ENCODE measurements at places on chromosomes 3 and 15. TPM values are rescaled to one million over a fixed set of nuclear protein-coding genes. Genes with fewer than 3 reads are reported as not detected.
A peak's percentile ranks its signal among the peaks of the same experiment; 100 is the strongest.

The SYNPR gene
- total RNA-seq = not detected

The DUOXA2 gene
- not detected for total RNA-seq

The PLA2G4D gene
- 1.4 TPM for total RNA-seq

The COL6A5 gene
- not detected for total RNA-seq

The CDC25A gene
- total RNA-seq = 10.5 TPM

GRCh38 chr15:50939911-50940310 lies 31.4 kb downstream of the AP4E1 start:
- no peak for DNase-seq

DNA sequence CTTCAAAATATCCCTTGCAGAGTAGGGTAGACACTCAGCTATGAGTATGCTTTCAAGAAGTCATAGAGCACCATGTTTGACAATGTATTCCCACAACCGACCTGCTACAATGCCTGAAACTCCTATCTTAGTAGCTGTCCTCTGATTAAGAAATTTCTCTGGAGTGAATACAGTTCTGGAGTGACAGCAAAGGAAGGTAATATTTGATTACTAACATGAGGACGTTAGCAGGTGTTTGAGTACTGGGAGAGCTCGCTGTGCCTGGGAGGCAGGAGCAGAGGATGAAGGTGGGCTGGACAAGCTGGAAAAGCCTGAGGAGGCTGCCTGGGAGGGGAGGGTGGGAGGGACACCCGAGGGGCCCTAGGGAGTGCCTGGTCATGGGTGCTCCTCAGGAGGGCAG lies 42.9 kb downstream of the PARP15 start:
- DNase-seq = no peak

DNA sequence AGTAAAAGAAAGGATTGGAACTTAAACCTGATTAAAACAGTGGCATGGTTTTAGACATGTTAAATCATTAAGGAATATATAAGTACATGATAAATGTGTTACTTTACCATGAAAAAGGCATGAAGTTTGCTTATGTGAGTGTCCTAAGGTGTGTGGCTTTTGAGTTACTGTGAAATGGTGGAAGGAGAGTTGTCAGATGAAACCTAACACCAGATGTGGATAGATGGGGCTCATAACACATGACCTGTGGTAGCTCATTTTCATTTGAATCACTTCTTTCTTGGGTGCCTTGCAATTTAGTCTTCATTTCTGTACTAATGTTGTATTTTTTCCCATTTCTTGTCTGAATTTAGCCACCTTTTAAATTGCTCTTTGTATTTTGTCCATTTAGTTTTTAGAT lies 13.0 kb downstream of the MEF2A start:
- no peak for DNase-seq

DNA sequence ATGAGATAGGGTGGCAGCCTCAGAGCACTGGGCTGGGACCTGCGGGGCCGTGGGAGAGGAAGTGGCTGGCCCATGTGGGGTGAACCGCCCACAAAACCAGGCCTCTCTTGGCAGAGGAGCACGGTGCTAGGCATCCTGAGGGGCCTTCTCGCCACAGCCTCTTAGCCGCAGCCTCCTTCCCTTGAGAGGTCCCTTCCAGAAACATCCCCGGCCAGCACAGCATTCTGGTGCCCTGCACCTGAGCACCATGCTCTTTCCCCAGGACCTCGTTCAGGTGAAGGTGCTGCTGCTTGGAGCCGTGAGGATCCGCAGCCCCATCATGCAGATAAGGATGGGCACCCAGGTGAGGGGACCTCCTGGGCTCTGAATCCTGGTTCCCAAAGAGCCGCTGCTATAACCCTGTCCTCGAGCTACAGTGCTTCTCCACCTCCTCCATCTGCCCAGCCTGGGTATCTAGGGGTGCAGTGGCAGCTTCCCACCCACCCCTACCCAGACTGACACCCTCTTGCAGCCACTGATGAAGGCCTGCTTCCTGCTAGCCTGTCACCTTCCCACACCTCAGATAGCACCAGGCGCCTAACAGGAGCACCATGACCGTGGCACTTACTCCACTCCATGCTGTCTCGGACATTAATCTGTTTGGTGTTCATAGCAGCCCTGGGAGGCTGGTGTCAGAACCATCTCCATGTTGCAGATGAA lies 11.2 kb upstream of the TXNRD3 start:
- no peak for DNase-seq

GRCh38 chr3:118180853-118181252 lies 853.8 kb downstream of the IGSF11 start:
- DNase-seq = no peak

DNA sequence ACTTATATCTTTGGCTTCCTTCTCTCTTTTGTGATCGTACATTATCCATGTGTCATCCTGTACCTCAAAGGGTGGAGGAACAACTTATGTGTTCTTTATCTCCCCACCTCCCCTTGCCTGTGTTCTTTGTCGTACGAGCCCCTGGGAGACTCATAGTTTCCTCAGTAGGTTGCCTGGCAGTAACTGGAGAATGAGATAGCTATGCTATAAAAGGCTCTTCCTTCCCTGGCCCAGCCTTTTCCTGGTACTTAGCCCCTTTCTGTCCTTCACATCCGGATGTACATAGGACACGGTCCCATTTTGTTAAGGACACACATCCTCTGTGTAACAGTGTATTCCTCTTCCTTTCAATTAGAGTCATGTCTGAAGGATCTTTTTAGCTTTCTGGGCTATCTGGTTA lies 32.1 kb downstream of the PLCL2 start:
- no peak for DNase-seq

- DNase-seq = no peak
These were observed 154.7 kb downstream of the CHSY1 start for GRCh38 chr15:101097111-101097510.

DNA sequence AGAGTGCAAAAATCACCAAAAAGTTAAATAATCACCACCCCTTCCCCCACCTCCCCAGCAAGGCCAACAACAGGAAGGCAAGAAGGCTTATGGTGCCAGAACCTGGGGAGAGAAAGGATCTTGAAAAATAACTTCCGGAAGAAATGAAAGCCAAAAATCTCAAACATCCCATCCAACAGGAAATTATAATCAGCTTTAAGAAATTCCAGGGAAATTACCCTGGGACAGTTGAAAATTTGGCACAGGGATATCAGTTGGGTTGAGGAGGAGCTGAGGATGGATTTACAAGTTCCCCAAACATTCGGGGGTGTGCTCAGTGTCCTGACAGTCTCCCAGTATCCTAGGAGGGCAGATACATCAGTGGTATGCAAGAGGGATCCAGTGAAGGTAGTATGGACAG lies 82.7 kb downstream of the POLR2M start:
- no peak for DNase-seq

DNA sequence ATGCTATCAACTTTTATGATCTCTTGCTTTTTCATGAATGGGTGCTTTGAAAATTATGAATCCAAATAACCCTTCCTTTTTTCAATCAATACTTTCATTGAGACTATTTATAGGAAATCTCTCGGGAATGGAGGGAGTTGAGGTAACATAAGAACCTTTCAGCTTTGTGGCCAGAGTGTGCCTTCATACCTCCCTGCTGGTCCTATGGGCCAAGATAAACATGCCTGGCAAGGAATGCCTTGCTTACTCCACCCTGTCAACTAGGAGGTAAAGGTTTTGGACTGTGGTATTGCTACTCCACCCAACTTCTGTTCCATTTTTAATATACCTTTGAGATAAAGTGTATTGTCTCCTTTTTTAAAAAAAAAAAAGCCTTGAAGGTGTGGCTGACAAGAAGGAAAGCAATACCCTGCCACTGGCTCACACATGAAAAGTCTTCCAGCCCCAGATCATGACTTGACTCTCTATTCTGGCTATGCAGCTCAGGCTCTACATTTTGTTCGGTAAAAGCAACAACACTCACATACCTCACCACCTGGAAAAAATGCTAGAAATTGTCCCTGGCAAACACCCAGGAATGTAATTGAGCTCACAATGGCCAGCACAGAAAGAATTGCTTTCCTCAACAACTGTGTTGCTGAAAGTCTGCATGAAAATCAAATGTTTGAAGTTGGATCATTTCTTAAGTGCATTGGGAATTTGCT lies 35.8 kb downstream of the COL8A1 start:
- peak; percentile 64 for DNase-seq

DNA sequence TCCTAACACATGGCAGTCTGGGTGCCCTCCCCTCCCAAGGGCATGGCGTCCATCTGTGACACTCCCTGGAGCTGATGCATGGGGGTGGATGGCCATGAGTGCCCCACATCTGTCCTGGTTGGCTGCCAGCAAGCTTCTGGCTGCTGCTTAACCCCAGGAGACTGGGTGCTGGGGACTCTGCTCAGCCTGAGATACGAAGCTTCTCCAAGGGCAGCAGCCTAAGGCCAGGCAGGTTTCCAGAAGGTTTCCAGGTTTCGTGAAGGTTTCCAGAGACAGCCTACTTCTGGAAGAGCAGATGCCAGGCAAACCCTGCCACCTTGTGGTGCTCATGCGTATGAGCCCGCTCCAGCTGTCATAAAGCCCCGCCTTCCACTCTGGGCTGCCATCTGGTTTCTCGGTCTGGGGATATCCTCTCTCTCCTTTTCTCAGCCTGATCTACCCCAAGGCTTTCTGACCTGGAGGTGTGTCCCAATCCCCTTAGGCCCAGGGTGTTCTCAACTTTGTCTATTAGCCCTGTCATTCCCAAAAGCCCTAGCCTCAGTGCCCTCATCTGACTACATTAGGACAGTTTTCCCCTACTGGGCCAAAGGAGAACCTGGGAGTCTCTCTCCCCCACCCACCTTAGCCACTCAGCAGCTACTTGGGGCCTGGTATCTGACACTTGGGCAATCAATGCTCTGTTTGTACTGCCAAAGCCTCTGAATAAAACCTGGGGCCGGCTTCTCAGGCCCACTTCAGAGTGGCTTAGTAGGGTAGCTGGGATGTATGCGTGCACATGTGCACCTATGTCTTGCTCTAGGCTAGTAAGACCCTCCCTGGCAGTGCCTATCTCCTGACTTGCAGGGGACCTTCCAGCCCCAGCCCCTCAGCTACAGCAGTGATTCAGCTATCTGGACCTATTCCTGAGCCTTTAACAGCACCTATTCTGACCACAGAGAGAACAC lies 12.0 kb downstream of the MRPL46 start:
- peak; percentile 51 for DNase-seq

DNA sequence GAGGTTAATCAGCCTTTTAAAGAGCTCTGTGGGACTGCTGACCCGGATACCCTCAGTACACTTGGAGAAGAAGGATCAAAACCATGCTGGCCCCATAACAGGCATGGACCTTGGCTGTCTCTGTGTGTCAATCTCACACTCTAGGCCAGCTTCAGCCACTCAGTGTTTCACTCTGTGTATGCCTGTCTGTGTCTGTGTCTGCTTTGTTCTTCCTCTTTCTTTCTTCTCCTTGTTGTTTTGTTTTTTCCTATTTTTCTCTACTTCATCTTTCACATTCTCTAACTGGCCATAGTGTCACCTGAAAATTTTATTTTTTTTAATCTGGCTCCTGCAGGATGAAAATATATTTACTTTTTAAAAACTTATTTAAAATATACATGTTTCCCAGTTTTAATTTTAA lies 51.1 kb downstream of the SERP1 start:
- no peak for DNase-seq

GRCh38 chr3:101383656-101384055 lies 63.3 kb upstream of the IMPG2 start:
- no peak for DNase-seq

DNA sequence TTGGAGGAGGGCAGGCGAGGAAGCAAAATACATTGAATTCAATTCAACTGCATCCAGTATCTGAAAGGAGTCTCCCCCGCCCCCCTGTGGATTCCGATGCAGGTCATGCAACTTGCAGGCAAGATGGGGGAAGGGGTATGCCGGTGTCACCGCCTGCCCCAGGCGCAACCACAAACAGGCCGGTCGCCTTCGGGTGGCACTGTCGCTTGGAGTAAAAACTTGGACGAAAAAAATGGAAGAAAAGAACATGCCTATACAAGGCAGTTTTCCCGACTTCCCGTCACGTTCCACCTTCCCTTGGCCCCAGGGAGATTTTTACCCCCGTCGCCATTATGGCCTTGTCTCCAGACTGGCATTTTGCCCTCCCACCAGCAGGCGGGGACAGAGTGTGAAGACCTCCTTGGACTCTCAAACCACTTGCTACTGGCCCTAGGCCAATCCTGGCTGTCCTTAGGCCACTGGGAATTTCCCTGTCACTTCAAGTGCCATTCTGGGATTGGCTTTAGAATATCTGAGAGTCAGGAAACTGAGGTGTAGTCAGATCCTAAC lies 1.6 kb upstream of the NTRK3 start:
- DNase-seq = no peak

DNA sequence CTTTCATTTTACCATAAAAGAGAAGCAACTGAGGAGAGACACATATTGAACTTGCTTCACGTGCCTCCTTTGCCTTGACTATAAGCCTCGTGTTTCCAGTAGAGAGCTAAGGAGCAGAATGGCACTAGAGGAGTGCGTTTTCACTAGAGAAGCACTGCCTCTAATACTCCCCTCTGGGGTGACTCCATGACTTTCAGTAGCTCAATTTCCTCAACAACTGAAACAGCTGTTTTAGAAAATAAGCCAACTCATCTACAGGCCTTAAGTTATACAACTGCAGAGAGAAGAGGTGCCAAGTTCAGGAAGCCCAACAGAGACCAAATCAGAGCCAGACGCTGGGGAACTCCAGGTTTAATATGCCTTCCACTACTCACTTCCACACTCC lies 1.9 kb downstream of the UBP1 start:
- no peak for DNase-seq
